Tibial nerve (tissue), 4 donors: ENCODE measurements at places on chromosomes 5 and 9.
A peak's percentile ranks its signal among the peaks of the same experiment; 100 is the strongest.

GRCh38 chr9:136615631-136616306 lies 46.9 kb upstream of the EGFL7 start:
- DNase-seq = no peak

DNA sequence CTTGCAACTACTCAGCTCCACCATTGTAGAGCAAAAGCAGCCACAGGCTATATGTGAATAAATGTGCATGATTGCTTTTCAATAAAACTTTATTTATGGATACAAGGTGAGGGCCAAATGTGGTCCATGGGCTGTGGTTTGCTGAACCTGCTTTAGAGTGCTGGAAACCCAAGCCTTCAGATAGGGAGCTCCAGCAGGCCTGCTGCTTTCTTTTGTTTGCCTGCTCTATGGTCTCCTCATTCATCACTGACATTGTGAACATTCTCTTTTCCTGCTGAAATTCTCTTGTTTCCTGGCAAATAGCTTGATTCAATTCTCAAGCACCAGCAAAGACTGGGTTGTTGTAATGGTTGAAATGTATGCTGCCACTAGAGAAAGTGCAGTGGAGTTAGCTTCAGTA lies 26.0 kb downstream of the EGFLAM start:
- DNase-seq = no peak

DNA sequence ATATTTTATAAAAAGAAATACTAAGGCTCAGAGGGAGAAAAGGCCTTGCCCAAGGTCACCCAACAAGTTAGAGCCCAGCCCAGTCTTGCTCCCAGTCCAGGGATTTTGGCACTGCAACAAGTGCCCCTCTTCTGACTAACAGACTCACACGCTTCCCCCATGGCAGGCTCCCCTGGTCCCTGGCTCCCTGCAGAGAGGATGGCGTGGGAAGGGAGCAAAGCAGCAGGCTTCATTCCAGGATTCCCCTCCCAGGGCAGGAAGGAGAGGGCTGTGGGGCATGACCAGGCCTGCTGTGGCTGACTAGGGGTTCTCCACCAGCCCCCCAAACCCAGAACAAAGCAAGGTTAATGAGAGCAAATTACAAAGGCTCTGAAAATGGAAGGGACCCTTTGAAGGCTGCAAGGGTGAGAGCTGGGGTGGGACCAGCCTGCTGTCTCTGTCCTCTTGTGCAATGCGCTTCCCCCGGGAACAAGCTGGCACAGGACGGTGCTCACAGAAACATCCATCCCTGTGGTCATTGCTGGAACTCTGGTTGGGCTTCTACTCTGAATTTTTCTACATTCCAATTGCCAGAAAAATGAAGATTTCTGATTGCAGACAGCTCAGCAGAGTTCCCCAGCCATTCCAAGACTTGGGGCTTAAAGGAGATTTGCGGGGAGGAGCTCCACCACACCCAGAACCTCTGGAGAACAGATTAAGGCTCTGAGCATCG lies 37.1 kb upstream of the FAT2 start:
- DNase-seq = peak; percentile 45

DNA sequence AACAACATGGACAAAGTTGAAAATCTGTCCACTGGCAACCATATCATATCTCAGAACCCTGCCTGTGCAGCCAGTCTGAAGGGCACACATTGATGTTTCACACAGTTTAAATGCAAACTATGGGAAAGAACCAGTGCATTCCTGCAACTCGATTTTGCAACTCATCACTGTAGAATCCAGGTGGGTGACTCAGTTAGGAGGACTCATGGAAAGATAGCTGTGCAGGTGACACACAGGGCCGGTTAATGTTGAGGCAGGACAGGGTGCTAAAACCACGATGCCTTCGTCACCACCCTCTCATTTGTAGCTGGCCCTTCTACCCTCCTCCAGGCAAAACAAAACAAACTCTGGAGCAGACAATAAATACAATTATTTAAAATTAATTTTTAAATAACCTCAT lies 62.8 kb downstream of the TLE1 start:
- no peak for DNase-seq

- DNase-seq = no peak
These were observed 207.2 kb downstream of the NFIB start for GRCh38 chr9:14106699-14107098.
